ENCODE measurements at places on chromosomes 11 and 22.

DNA sequence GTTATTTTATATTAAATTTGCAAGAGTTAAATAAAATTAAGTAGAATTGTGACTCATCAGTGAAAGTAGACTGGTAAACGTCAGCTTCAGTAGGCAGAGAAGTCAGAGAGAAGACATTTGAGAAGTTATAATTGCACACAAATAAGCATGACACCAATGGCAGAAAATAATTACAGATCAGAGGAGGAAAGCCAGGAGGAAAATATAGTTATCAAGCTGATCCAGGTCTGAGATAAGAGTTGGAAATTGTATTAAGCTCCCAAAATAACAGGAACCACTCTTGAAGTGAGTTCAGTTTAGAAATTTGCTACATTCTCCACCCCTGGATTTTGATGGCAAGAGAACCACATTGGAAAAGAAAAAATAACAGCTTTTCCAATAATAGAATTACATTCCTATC lies 533.8 kb upstream of the CHORDC1 start:
- no peak for DNase-seq

GRCh38 chr11:783581-784015 lies 6.3 kb downstream of the CEND1 start:
- DNase-seq, result no peak

- no peak for DNase-seq
These were observed 62.2 kb downstream of the DKK3 start for GRCh38 chr11:11946180-11946579.

DNA sequence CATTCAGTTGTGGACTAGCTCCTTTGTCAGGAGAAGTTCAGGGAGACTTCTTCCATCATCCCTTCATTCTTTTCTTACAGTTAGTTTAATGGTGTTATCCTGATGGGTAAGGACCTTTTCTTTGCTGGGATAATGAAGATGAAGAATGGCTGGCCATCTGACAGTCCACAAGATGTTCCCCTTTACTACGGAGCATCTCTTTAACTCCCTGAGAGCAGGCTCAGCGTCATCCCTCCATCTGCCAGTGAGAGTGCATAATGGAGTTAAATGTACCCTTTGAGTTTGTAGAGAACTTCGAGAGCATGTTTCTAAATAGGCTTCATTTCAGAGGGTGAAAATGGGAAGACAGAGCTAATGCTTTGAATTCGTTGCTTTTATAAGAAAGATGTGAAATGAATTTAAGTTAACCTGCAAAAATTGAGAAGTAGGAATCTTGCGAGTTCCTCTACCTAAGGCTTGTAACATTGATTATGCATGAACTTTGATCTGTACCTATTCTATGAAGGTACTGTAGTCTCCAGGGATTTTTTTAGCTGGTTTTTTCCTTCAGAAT lies 1.7 kb downstream of the EP300 start:
- no peak for DNase-seq

DNA sequence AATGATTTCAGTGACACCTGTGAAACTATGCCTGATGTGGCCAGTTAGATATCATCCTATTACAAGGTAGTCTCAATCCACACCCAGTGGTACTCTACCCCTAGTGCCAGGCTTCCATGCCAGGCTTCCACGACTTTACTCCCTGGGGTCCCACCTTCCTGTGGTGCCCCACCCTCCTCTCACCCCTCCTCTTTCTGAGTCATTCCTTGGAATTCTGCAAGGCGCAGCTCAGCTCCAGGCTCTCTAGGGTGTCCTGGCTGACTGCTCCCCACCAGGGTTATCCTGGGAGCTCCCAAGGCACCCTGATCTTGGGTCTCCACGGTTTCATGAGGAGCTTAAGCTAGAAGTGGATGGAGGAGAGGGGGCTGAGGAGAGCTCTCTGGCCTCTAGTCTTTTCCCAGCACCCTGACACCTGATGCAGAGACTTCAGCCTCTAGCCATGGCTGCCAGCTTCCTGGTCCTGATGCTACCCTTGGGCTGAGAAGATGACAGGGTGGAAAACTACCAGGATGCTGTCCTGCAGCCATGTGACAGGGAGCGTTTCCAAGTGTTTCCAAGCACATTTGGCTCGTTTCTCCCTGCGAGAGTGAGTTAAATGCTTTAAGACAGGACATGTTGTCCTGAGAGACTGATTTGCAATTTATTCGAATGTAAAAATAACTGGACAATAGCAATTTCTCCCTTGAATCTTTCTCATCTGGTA lies 1461.2 kb downstream of the TBC1D22A start:
- DNase-seq, result no peak

GRCh38 chr11:43579171-43579918 lies 101.2 kb upstream of the HSD17B12 start:
- no peak for DNase-seq

DNA sequence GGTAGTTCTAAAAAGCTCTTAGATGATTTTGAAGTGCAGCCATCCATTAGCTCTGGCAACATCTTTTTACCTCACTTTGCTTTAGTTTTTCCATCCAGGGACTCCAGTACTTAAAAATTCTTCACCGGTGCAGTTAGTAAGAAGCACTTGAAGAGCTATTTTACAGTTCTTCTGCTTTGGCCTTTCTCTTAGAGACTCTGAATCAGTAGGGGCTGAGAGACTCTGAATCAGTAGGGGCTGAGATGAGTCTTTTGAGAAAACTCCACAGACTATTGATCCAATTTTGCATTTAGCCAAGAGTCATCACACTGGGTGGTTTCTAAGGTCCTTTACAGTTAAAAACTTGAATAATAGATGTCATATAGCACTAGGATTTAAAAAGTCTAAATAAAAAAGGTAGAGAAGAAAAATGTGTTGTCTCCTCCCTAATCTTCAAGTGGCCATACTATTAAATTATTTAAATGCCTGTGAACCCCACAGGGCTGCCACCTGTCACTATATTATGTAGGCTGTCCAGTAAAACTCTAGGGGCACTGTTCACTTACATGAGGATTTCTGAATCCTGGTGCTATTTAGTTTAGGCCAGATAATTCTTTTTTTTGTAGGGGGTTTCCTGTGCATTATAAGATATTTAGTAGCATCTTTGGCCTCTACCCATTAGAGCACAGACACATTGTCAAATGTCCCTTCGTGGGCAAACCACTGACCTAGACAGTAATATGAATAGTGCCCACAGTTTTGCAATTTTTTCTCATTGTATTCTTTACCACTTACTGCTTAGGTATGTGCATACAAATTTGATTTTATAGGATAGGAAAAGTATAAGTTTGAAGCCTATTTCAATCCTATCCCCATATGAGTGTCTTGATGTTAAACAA lies 26.3 kb upstream of the HIKESHI start:
- no peak for DNase-seq

DNA sequence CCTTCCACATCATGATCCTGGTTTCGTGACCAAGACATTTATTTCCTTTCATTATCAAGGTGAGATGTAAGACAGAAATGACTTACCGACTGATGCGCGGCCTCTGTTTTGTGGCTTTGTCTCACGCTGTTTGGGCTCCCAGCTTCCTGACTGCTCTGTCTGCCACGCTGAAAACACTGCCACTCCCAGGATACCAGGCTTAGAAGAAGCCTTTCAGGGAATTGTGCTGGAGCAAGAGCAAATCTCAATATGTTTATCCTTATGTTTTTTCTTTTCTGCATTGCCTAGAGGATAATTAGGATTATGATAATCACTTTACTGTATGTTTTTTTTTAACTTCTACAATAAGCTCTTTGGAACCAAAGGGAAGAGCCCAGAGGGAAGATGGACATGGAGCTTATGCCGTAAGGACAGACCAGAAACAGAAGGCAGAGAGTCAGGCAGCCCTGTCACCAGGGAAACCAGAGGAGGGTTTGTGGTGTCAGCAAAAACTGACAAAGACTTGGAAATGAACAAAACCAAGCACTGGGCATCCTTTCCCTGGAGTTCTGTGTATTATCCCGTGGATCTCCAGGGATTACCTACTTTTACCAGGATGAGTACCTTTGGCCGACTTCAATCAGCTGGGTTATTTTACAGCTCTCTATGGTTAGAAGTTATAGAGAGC lies 68.2 kb upstream of the ISX start:
- no peak for DNase-seq

GRCh38 chr11:78809931-78810541 lies 235.4 kb upstream of the NARS2 start:
- no peak for DNase-seq

DNA sequence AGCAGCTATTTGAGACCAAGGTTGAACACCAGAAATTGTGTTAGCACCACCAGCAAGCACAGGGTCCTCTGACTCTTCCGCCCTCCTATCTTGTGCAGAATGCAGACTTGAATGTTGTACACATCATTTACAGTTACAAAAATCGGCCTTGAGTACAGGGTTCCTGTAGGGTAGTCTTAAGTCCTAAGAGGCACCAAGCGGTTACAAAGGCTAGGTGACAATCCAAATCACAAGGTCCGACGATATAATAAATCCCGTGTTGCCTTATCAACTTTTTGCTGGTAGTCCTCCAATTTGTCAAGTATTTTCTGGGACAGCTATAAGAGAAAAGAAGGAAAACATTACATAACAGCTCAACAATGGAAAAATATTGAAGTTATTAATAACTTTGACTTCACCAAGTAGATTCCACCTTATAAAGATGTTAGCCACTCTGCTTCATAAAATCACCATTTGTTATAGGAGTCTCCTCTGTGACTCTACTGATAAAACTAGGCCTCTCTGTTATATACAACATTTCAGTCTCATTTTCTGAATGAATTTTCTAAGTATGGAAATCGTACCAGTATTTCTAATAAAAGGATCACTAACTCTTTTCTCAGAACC lies 11.8 kb upstream of the FNBP4 start:
- DNase-seq, result no peak

GRCh38 chr11:117898059-117898458 lies 21.6 kb upstream of the FXYD6 start:
- no peak for DNase-seq

- peak; percentile 3 for DNase-seq
These were observed 15.3 kb upstream of the IL17REL start for GRCh38 chr22:50027639-50028537.

DNA sequence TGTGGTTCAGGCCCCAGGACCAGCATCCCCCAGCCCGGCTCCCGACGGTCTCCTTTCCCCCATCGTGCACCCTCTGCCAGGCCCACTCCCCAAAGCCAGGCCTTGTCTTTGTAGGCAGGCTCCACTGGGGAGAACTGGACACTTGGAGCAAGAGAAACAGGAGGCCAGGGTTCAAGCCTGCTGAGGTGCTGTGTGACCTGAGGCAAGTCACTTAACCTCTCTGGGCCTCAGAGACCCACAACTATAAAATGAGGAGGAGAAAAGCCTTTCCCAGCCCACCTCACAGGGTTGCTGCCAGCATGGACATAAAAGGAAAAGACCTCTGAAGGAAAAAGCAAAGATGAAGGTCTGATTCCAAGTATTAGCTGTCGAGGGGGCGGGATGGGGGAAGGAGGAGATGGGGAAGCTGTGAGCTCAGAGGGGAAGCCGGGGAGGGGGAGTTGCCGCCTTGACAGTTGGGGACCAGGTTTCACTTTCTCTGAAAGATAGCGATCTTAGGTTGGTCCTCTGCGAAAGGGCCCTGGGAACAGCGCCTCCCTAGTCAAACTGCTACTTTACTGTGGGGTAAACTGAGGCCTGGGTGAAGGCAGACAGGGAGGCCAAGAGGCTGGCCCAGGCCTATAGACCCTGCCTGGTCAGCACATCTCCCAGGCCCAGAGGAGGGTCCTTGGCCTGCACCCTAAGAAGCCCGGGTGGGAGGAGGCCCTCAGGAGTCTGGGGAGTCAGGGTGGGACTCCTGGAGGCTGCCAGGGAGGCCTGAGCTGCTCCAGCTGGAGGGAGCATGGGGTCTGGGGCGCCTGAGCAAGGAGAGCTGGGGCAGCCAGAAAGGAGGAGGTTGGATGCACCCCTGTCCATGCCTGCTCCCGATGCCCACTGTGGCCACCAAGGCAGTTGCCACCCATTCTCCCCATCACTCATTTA lies 991 bp upstream of the OSM start:
- DNase-seq, result no peak

DNA sequence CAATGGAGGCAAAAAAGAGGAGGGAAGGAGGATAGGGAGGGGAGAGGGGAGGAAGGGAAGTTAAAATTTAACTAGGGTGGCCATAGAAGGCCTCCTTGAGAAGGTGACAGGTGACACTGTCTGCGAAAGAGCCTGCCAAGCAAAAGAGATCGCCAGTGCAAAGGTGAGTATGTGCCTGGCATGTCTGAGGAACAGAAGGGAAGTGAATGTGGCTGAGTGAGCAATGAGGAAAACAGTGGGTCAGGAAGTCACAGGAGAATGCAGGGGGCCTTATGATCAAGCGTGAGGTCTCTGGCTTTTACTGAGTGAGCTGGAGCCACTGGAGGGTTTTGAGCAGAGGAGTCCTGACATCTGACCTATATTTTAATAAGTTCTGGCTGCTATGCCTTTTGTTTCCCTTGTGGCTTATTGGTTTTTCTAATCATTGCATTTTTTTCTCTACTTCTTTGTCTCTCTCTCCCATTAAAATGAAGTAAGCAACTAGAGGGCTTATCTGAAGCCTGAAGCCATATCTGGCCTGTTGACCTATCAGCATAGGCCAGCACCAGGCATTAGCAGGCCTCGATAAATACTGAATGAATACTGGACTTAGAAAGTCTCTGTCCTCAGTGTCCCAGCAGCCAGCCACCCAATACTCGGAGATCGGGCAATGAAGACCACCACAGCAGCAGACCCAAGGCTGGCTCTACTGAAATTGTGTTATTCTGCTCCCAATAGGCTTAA lies 5.6 kb downstream of the AP1B1 start:
- DNase-seq, result no peak

GRCh38 chr11:115900111-115900510 lies 395.9 kb upstream of the CADM1 start:
- DNase-seq, result no peak

DNA sequence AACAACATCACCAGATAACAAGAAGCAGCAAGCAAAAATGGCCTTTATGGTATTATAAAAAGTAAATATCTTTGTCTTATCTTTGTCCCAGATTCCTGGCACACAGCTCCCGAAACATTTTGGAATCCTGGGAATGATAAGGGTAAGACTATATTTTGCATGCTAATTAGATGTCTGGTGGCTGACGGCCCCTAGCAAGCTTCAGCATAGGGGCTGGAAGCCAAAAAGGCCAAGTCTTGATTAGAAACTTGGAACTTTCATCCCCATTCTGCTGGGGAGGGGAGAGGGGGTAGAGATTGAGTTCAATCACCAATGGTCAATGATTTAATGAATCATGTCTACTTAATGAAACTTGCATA lies 38.2 kb upstream of the EED start:
- DNase-seq, result no peak

- DNase-seq, result no peak
These were observed 1381.9 kb downstream of the TBC1D22A start for GRCh38 chr22:48144318-48144717.

GRCh38 chr11:44928144-44928543 lies 22.5 kb downstream of the TP53I11 start:
- DNase-seq, result no peak

- DNase-seq, result no peak
These were observed 70.6 kb downstream of the CTSC start for GRCh38 chr11:88266919-88267318.

- DNase-seq, result no peak
These were observed 59.1 kb upstream of the POU2AF2 start for GRCh38 chr11:111186308-111186915.

GRCh38 chr11:30774496-30775232 lies 188.5 kb upstream of the MPPED2 start:
- no peak for DNase-seq

- no peak for DNase-seq
These were observed 38.4 kb downstream of the NF2 start for GRCh38 chr22:29641700-29642330.

GRCh38 chr22:50112151-50113118 lies 22.6 kb downstream of the MOV10L1 start:
- DNase-seq, result no peak

GRCh38 chr22:49052023-49052538 lies 775.6 kb downstream of the BRD1 start:
- DNase-seq, result no peak

Measured in NCI-H1092 (cell line).